ENCODE measurements at places on chromosomes 3 and 15.
A peak's percentile ranks its signal among the peaks of the same experiment; 100 is the strongest.

DNA sequence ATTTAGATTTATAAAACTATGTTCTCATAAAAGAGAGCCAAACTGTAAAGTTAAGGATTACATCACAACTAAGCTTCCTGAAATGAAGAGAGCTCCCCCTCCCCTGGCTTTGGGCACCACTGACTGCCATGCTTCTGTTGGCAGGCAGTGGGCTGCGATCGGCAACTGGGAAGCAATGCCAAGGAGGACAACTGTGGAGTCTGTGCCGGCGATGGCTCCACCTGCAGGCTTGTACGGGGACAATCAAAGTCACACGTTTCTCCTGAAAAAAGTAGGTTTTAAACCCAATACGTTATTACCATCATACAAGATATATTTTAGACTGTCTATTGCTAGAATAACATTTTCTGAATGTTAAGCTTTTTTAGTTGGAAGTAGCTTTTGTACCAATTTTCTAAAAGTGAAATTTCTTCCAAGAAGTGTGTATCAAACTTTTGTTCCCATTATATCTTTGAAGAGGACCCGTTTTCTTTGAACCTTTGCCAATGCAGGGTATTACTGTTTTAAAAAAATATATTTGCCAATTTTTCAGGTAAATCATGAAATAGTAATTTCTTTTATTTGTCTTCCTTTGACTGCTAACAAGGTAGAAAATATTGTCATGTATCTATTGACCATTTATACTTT lies 184.1 kb downstream of the ADAMTSL3 start:
- no peak for DNase-seq

DNA sequence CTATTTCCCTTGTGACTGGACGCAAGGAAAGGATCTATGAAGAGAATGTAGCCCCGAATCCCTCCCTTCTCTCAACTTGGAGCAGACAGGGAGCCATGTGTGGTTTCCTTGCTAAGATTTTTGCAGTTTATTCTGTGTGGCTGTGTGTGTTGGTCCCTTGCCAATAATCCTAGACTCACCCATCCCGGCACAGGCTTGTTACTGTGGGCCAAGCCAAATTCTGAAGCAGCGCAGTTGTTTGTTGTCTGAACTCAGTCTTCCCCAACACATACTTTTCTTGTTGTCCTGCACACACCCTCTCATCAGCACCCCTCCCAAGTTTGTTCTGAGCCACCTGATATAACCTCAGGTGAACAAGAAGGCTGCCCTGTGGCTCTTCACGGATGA lies 193.3 kb upstream of the CTDSPL start:
- DNase-seq = no peak

GRCh38 chr3:13812034-13812471 lies 67.8 kb downstream of the WNT7A start:
- no peak for DNase-seq

DNA sequence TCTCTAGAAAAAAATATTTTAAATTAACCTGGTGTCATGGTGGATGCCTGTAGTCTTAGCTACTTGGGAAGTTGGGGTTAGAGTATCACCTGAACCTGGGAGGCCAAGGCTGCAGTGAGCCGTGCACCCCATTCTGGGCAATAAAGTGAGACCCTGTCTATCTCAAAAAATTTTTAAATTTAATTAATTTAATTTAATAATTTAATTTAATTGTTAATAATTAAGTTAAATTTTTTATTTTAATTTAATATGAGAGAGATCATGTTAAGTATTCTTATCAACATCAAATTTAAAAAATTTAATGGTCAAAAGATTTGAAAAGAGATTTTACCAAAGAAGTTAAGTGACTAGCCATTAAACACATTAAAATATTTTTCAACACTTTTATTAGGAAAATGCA lies 40.8 kb upstream of the FOXB1 start:
- DNase-seq = no peak

DNA sequence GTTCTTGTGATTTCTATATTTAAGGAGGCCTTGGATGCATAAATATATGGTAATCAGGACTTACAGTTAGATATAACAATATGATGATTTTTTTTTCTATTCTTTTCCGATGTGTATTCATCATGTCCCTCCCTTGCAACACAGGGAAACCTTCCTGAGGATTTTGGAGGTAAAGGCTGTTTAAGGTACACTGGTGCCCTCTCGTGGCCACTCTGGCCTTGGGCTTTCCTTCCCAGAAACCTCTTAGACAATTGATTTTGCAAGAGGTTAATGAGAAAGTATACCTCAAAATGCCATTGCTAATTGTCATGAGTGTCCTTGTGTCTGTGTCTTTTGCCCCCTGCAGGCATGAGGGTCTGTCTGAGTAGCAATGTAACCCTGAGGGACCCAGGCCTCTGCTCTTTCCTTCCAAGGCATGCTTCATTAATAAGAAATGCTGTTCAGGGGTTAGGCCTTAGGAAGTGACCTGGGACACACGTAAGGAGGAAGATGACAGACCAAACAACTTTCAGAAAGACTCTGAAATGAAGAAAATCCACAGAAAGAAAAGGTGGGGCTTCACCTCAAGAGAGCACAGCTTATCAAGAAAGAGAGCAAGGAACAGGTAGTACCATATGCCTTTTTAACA lies 70.3 kb upstream of the PPP2R3A start:
- peak; percentile 24 for DNase-seq

DNA sequence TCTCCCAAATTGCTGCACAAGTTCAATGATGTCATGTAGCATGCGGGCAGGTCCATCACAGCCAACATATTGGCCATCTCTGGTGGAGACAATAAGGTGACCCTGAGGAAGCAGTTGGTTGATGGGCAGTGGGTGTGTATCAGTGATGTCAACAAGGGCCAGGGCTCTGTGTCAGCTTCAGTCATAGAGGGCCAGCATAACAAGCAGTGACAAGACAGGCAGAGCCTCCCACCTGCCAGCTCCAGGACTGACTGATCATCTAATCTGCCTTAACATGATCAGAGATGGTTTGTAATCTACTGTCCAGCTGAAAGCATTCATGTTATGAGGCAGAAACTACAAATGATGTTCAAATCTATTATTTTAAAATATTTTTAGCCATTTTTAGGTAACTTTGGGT lies 62.3 kb downstream of the GLB1 start:
- DNase-seq = no peak

GRCh38 chr3:180743813-180744590 lies 64.7 kb upstream of the CCDC39 start:
- DNase-seq = no peak

DNA sequence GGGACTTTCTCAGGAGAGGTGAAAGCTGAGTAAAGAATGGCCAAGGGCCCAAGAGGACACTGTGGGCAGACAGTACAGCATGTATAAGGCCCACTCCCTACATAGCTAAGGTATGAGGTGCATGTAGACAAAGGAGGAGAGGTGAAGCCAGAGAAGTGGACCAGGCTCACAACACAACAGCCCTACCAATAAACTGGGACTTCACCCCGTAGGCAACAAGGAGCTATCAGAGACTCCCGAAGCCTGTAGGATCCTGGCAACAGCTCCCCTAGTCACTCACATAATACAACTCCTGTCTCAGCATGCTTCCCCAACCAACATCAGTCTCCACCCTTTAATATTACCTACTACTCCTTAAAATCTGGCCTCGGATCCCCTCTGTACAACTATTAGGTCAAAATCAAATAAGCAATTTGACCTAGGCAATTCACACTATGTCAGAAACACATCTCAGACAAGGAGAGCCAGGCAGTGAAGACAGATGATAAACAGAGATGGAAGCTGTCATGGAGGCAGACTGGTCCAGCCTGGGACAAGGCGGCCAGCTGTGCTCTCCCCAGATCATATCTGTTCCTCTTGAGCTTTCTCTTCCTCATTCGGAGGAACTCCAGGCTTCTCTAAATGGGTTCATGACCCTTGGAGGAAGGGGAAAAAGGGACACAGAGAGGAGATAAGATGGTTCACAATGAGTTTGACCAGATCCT lies 1.4 kb downstream of the XXYLT1 start:
- DNase-seq = no peak

GRCh38 chr3:54180921-54181320 lies 58.6 kb downstream of the CACNA2D3 start:
- no peak for DNase-seq

DNA sequence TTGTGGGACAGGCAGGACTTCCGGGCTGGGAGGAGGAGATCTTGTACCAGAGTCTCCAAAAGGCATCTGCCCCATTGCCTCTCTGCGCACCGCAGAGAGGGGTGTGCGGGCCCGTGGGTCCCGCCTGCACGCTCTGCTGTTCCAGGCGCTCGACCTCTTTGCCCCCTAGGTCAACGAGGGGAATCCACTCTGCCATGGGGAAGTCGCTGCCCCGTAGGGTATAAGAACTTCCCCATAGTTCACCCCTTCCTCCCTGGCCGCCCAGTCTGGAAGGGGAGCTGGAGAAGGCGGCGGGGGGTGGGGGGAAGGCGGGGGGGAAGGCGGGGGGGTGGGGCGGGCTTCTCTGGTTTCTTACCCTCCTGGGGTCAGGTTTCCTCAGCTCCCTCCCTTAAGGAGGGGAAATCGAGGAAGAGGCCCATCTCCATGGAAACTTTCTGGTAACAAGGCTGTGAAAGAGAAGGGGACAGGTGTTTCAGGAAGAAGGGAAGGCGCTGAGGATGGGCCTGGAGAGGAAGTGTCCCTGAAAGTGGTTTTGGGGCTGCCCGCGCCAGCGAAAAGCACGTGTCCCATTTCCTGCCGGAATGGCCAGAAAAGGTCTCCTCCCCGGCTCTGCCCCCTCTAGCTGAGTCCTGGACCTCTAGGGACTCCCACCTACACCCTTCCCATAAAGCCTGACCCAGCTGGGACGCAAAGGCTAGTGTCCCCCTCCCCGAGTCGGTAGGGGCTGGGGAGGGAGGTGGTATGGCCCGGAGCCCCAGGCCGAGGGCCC lies 27.5 kb downstream of the NR1I2 start:
- peak; percentile 12 for DNase-seq

DNA sequence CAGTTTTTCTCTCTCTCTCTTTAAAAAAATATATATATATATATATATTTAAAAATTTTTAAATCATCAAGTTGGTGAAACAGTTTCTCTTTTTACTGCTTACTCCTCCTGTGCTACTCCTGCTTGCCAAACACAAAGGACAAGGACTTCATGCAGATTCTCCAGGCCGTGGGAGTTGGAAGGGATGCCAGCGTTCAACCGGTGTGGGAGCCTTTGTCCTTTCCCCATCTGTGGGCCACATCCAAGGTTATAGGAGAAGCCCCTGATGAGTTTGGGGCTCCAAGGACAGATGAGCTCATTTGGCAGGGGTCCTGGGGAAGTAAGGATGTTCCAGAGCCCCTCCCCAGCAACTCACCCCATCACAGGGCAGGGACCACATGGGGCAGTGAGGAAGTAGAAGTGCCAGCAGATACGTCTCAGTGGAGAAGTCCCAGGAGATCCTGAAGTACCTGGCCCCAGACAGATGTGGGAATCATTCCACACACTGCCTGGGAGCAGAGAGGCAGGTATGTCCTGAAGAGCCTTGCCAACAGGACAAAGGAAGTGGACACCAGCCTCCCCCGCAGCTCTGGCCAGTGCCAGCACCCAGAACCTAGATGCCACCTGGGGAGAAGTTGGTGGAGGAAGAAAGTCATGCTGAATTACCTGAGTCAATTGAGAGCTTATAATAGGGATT lies 36.6 kb downstream of the CCK start:
- no peak for DNase-seq

DNA sequence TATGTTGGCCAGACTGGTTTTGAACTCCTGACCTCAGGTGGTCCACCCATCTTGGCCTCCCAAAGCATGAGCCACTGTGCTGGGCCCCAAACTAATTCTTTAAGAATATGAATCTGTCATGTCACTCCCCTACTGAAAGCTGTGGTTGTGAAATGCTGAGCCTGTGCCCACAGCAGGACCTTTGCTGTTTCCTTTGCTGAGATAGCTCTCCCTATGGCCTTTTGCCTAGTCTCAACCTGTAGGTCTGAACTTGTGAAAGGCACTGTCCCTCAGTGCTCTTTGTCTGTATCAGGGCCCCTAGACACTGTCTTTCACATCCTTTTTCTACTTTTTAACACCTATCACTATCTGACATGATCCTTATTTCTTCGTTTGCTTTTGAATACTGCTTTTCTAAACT lies 62.7 kb upstream of the CCR4 start:
- DNase-seq = peak; percentile 62

GRCh38 chr15:89781891-89782618 lies 5.9 kb downstream of the MESP2 start:
- no peak for DNase-seq

- DNase-seq = no peak
Measured at GRCh38 chr15:25487226-25487884, 48.5 kb upstream of the UBE3A start.

DNA sequence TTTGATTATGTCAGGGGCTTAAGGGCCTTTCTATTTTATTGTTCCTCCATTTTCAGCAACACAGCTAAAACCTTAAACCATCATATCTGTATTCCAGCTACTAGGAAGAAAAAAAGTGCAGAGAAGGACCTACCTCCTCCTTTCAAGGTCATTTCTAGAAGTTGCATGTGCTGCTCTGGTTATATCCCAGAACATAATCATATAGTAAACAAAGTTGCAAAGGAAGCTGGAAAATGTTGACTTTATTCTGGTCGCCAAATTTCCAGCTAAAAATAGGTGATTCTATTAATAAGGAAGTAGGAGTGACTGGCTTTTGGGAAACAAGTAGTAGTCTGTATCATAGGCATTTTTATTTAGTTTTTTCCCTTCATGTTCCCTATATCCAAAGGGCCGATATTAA lies 21.3 kb upstream of the B3GALNT1 start:
- no peak for DNase-seq

- no peak for DNase-seq
Measured at GRCh38 chr3:166446291-166446690, 609.1 kb upstream of the BCHE start.

DNA sequence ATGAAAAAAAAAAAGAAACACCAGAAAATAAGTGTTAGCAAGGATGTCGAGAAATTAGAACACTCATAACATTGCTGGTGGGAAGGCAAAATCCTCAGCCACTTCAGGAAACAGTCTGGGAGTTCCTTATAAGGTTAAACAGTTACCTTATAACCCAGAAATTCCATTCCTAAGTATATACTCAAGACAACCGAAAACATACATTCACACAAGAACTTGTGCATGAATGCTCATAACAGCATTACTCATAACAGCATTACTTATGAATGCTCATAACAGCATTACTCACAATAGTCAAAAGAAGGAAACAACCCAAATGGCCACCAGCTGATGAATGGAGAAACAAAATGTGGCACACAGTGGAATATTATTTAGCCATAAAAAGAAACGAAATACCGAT lies 34.8 kb upstream of the DCP1A start:
- no peak for DNase-seq

GRCh38 chr3:73148206-73148605 lies 86.7 kb downstream of the EBLN2 start:
- DNase-seq = no peak

- no peak for DNase-seq
Measured at GRCh38 chr3:18531662-18532061, 106.5 kb upstream of the SATB1 start.

DNA sequence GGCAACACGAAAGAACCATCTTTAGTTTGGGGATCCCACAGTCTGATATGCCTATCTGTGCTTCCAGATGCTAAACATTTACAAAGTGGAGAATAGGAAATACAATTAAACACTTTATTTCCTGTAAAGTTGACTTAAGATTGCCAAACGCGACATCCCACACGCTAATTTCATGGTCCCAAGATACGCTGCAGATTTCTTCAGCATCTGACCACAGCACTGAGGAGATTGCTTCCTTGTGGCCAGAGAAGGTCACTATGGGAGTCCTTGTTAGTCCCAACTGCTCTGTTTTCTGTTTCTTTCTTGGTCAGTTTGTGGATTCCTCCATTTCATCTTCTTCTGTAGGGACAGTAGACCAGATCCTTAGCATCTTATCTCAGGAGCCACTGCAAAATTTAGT lies 43.3 kb downstream of the ASB7 start:
- DNase-seq = no peak
